ENCODE measurements at places on chromosomes 2 and 18. TPM values are rescaled to one million over a fixed set of nuclear protein-coding genes. Genes with fewer than 3 reads are reported as not detected.

The STRN gene
- total RNA-seq = 34.9 TPM

DNA sequence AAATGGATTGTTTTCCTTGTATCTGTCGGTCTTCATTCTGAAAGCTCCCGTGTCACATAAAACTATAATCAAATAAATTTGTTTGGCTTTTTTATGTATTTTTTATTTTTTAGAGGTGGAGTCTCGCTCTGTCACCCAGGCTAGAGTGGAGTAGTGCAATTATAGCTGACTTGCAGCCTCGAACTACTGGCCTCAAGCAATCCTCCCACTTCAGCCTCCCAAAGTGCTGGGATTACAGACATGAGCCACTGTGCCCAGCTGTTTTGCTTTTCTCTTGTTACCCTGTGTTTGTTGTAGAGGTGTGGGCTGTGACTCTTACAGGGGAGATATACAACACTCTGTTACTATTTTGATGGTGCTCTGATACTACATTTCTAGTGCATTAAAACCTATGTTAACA lies 2.2 kb downstream of the GALM start:
- H3K36me3 ChIP-seq = no peaks in the 10 kb centered on the region
- no peak for DNase-seq
- H3K27me3 ChIP-seq = no peaks in the 10 kb centered on the region
- H3K4me1 ChIP-seq = peaks cover 46% of the 10 kb centered on the region
- peak overlapping the region; percentile 93 for H3K27ac ChIP-seq

DNA sequence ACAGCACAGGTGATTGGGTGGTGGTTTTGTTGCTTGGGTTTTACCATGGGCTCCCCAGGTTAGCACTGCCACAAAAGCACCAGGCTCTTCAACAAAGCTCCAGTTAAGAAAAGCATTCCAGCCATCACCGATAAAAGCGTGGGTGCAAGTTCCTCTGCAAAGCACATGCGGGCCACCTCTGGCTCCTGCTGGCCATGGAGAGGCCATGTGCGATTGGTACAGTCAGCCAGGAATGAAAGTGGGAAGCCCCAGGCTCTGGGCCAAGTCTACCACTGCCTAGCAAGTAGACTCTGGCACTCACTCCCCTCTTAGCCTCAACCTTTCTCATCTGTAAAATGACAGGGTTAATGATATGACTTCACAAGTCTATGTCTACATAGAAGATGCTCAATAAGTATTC lies 36.0 kb downstream of the BCL11A start:
- no peak overlapping the region for H3K27ac ChIP-seq
- H3K27me3 ChIP-seq = peaks cover 4% of the 10 kb centered on the region
- H3K4me3 ChIP-seq = no peak overlapping the region
- peaks cover 2% of the 10 kb centered on the region for H3K4me1 ChIP-seq
- no peaks in the 10 kb centered on the region for H3K36me3 ChIP-seq

GRCh38 chr2:67186871-67187270 lies 210.3 kb upstream of the ETAA1 start:
- H3K27ac ChIP-seq = no peak overlapping the region
- H3K27me3 ChIP-seq = no peaks in the 10 kb centered on the region
- no peak for DNase-seq

- no peaks in the 10 kb centered on the region for H3K36me3 ChIP-seq
- no peaks in the 10 kb centered on the region for H3K27me3 ChIP-seq
- no peak for DNase-seq
- no peak overlapping the region for H3K4me3 ChIP-seq
Observed at GRCh38 chr2:124402274-124402673, 377.2 kb downstream of the CNTNAP5 start.

The IL36B gene
- not detected for total RNA-seq

Measured in naive thymus-derived CD8-positive, alpha-beta T cell (primary cell).